ENCODE measurements at places on chromosomes 11 and 22.

DNA sequence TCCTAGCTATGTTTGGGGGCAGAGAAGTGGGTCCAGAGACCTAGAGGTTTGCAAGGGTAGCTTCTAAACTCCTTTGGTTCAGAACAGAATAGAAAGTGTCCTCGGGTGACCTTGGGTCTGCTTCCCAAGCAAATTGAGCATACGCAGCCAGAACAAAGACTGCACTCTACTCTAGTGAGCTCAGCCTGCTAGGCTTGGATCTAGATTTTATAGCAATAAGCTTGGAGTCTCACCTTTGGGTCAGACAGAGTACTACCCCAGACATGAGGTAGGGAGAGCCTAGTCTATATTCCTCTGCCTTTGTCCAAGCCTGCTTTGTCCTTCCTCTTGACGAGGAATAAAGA, 52.6 kb upstream of the ELF5 start:
- DNase-seq, result no peak

GRCh38 chr11:18669711-18670110, 28.9 kb upstream of the TMEM86A start:
- no peak for DNase-seq

GRCh38 chr11:35307221-35307621, 112.1 kb downstream of the SLC1A2 start:
- DNase-seq, result no peak

DNA sequence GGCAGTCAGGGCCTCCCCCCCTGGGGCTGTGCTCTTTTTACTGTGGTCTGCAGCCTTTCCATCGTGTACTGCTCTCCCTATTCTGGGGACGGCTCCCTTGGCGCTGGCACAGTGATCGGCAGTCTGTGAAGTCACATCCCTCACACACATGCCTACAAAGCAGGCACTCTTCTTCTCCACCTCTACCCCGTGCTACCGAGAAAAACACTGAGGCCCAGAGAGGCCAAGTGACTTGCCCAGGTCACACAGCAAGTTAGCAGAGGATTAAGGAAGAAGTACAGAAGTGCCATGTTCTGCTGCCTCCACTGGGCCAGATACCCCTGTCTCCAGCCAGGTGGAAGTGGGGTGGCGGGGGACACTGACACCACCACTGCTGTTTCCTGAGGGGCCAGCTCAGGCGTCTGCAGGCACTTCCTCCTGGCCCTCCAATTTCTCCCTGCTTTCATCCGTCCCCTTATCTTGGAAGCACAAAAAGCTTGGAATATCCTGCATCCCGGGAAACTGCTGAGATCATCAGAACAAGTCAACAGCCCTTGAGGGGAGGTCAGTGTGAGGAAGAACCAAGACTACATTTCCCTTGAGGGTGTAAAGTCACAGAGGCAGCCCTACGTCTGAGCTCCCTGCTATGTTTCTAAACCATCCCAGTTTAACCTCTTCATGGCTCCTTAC, 30.2 kb upstream of the KLHL35 start:
- no peak for DNase-seq

DNA sequence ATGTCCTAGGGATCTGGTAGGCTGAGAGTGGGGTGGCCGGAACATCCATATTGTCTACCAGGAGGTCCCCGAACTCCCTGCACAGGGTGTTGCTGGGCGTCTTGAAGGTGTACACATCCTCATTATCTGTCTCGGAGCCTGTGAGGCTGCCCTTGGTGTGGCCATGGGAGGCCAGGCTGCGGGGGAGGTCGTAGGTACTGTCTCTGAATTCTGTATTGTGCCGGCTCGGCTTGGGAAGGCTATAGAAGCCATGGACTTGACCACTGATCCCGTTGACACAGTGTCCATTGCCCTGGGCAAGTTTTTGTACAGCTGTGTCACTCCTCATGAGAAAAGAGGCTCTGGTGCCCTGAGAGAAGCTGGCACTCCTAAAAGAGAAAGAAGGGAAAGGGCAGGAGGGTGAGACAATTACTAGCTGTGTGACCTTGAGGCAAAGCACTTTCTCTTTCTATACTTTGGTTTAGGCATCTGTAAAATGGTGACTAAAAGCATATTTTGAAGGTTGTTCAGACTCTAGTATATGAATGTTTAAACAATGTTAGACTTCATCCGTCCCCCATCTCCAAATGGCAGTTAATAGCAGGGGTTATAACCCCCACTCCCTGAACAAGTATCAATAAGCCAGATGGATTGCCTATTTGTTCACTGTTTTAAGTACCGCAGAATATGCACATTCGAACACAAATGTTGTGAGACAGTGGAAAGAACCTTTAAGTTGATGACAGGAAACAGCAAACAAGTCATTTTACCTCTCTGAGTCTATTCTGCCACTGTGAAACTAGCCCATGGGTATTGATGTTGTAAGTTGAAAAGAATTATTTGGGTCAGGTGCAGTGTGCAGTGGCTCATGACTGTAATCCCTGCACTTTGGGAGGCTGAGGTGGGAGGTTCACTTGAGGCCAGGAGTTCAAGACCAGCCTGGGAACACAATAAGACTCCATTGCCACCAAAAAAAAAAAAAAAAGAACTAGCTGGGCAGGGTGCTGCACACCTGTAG, 38.3 kb downstream of the USP35 start:
- no peak for DNase-seq

DNA sequence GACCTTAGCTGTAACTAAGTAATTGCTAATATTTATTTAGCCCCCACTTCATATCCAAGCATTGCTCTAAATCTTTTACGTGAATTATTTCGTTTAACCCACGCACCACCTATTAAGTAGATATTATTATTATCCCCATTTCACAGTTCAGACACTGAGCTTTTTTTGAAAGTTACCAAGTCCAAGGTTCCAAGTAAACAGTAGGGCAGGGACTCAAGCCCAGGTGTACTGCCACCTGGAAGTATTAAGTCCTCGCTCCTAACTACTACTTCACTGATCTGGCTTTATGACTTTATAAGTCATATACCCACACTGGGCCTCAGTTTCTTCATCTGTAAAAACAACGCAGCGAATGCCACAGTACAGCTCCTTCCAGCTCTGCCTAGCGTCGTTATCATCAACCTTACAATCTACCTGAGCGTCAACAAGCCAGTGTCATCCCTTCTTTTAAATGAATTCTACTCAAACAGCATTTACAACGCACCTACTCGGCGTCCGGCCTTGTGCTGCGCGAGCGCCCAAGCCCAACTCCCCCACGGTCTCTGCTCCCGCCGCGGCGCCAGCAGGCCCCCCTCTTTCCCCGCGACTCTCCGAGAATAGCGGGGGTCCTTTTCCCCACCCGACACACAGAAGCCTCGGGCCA, 624 bp downstream of the TMEM41B start:
- DNase-seq, result no peak

GRCh38 chr22:24140357-24140756, 40.9 kb upstream of the SUSD2 start:
- DNase-seq, result no peak

- peak; percentile 48 for DNase-seq
Measured at GRCh38 chr22:42553475-42554361, at the start of gene SERHL2. TSS of gene SERHL2 (plus strand) at chr22:42553956. CDS start at chr22:42554021, 65 bp downstream.

GRCh38 chr11:118198370-118198769, 21.9 kb upstream of the SCN2B start:
- no peak for DNase-seq

GRCh38 chr11:114774599-114775361, 96.5 kb downstream of the NXPE2 start:
- DNase-seq, result peak; percentile 18

DNA sequence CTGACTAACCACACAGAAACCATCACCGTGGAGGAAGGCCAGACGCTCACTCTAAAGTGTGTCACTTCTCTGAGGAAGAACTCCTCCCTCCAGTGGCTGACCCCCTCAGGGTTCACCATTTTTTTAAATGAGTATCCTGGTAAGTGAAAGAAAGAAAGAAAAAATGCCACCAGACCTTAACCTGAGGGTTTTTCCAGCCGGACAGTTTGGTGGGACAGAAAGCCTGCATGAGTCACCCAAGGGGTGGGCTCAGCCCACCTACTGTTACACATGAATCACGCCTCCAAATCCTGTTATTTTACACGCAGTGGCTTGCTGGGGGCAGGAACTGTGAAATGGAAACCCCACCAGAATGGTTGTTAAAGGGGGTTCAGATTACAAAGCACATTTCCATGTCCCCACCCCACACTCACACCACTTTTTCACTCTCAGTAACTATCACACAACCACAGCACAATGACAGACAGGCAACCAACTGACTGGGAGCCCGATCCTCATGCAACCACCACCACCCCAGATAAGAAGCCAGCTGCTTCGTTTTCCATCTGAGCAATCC, 11.9 kb downstream of the CRTAM start:
- DNase-seq, result no peak

DNA sequence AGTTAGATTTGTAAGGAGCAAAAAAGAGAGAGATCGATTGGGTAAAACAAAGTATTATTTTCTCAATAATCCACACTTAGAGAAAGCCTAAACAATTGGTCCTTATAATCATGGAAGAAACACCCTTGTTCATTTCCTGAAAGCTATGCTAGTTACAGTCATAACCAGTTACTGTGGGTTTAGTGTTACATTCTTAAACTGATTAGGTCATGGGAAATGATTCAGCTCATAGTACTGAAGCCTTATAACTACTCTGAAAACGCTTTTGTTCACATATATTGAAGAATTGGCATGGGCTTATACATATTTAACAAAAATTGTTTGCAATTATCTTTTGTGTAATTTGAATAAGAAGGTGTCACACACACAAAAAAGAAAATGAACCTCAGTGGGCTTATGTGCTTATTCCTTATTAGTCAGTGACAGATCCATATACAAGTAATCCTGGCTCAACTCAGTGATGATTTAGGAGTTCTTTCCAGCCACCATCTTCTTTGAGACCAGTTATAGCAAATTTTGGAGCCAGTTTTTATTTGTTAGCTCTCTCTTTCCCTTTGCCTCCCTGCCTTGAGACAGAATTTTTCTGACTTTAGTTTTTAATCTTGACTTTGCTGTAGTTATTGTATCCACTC, 198.5 kb upstream of the CTSC start:
- DNase-seq, result peak; percentile 76

DNA sequence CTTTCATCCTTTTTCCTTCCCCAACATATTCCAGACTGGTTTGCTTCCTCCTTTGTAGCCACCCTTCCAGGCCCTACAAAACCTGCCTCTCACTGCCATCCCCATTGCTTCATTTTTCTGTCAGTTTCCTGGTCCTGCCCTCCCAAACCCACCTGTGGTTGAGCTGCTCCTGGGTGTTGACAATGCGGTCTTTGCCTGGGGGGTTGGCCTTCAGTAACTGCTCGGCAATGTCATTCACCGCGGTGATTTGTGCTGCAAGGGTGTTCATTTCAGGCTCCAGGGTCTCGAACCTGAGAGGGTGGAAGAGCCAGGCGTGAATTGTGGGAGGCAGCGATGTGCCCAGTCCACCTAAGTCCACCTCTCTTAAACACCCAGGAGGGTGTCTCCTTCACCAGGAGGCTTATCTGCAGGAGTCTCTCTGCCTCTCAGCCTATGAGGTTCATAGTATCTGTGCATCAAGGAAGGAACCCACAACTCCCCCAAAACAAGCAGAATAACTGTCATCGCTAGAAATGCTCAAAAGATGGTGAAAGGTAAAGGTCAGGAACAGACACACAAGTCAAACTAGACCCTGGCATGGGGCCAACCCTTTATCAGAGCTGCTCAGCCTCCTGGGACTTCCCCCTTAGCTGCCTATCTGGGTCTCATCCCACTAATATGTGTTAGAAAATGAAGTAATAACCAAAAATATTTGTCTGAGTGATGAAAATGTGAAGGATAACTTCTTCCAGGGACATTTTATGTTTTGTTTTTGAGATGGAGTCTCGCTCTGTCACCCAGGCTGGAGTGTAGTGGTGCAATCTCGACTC, 23.9 kb upstream of the RBM4B start:
- no peak for DNase-seq

DNA sequence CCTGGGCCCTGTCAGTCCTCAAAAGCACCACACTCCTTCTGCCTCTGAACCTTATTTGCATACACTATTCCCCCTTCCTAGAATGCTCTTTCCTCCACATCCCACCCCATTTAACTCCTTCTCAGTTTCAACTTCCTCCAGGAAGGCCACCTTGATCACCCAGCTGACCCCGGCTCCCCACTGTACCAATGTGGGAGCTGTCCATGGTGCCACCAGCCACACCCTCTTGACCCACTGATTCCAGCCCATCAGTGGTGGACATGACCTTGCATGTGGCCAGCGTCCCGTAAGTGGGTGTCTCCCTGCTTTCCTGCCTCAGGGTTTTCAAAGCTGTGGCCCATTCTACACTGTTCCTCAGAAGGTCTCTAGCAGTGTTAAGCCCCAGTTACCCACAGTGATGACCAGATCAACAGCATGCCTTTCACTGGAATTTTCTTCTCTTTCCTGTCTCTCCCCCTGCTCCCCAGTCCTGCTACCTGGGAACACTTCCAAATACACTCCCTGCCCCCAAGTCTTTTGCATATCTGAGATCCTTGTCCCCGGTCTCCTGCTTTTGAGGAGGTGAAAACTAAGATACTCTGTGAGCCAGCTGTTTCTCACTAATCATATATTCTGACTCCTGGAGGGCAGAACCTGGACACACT, 346.6 kb downstream of the MN1 start:
- no peak for DNase-seq

DNA sequence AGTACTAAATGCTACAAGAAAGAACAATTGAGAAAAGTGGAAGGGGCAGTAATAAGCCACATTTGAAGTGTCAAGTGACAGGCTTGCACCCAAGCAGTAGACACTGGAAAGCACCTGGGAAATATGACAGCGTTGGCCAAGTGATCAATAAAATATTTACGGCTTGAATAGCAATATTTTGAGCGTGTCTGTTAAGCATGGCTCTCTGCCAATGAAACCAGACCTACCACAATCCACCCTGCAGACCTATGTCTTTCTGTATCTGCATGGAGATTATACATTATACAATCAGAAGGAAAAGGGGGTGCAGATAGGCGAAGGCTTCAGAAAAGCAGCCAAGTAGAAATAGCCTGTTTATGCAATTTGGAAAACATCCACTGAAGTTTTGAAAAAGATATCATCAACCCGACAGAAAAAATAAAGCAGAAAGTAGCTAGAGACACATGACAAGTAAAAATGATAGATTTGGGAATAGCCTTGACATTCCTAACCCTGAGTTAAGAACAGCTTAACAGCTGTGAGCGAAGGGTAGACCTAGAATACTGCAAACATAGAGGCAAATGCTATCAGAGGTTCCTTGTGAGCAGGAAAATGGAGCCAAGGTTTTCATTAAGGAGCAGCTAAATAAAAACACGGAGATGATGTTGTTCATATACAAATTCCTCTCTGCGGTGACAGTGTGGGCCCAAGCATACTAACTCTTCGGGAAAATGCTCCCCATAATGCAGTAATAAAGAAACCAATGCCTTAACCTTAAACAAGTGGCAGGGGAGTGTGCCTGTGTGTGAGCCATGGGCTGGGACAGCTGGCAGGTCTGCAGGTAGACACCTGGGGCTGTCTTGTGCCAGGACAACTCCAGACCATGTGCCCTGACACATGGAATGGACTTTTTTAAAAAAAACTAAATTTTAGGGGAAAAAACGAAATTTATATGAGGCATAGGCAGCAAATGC, 71.3 kb downstream of the ETS1 start:
- no peak for DNase-seq
